NCI-H2081 treated with DMSO at 0.1 percent for 48 hours (cell line): ENCODE measurements at places on chromosomes 7 and 10.

GRCh38 chr10:69957886-69958555, 94.6 kb upstream of the MACROH2A2 start:
- no peak for DNase-seq

DNA sequence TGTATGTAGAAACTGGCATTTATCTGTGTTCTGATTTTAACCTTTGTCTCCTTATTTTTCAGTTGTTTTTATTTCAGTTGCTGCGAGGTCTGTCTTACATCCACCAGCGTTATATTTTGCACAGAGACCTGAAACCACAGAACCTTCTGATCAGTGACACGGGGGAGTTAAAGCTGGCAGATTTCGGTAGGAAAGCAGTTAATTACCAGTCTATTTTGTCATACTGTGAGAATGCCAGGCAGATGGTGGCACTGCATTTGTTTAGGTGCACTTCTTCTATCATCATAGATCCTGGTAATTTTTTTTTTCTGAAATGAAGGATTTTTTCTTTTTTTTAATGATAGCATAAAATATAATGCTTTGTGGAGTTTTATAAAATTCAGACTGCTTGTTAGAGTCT, 321.4 kb downstream of the CDK14 start:
- DNase-seq, result no peak

GRCh38 chr10:112225771-112226438, 42.3 kb upstream of the GPAM start:
- no peak for DNase-seq

DNA sequence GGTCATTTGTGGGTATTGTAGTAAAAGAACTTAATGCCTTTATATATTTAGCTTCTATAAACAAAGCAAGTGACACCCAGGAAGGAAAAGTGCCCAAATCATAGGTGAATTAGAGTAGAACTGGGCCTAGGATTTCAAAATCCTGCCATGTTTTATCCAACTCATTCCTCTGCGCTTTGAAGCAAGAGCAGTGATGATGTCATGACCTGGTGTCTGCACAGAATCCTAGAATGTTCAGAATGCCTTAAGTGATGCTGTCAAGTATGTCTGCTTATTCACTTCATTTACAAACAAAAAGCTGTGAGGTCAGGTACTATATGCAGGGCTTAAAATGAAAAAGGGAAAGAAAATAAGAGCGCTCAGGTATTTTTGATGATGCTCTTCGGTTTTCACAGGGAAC, 737.2 kb upstream of the ANKRD30A start:
- no peak for DNase-seq

GRCh38 chr10:98994030-98994429, 241.6 kb downstream of the HPSE2 start:
- no peak for DNase-seq

- no peak for DNase-seq
These were observed 56.4 kb downstream of the DPYSL4 start for GRCh38 chr10:132243141-132243540.

DNA sequence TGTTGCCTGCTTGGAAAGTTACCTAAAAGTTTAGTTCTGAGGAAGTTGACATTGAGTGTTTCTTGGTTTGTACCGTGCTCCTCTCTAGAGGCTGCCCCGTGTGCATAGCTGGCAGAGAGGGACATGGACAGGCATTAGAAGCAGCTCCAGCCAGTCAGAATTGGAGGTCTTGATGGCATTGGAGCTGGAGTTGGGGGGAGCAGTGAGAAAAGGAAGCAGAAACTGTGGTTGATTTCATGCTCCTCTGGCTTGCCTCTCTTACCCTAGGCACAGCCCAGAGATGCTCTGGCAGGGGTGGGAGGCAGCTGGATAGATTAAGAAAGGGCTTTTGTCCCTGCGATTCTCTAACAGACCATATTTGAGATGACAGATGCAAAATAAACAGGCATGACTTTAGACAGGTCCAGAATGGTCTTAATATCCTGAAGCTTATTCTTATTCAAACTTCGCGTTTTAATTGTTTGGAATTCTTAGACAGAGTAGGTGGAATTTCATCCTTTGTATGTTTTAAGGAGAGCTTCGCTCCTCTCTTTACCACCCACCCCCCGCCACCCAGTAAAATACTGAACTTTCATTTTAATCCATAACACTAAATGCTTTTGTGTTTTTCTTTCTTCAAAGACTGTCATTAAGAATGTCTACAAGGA, 73.5 kb upstream of the GLCCI1 start:
- no peak for DNase-seq

DNA sequence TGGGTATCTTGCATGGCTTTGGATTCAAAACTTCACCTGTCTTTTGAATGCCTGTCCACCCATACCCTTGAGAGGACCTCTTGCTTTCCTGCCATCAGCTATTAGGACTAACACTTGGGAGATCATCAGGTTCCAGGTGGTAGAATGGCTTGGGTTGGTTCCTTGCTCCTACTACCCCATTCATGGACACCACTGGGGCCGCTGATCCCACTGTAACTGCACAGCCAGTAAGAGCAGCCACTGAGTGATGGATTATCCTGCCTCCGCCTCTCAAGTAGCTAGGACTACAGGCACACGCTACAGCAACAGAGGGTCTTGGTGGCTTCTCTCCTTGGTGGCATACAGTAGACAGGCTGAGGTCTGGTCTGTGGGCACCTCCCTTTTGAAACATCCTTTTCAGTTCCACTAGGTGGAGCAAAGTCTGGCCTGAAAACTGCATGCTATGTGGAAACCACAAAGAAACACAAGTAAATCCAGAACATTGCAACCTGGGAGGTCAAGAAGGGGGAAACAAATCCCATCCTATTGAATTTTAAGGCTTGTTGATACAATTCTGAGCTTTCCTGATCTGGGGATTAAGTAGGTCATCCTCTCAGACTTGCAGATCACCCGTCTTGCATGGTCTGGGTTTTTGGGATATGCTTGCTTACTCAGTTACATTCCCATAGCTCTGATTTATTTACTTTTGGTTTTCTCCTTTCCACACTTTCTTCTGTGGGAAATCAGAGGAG, 9.4 kb downstream of the WBP1L start:
- DNase-seq, result no peak

- no peak for DNase-seq
These were observed 4.0 kb downstream of the VSTM4 start for GRCh38 chr10:49111320-49111698.

DNA sequence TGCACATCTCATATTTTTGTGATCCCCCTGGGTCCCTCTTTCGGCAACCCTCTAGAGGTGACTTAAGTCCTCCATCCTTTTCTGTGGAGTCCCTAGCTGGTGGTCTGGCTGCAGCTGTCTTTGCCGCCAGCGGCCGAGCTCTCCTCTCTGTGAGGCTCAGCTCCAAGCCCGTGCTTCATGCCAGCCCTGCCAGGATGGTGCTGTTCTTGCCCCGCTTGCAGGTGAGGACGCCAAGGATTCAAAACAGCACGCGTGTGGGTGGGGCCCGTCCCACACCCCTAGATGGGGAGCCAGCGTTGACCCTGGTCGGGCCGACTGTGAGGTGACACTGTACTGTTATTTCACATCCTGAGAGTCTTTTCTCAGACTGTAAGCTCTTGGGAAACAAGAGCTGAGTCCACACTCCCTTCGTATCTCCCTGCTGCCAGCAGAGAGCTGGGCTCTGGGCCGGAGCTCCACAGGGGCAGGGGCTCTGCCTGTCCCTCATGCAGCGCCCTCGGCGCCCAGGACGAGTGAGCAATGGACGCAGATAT, 36.6 kb upstream of the GJD4 start:
- no peak for DNase-seq
